Progenitor cell of endocrine pancreas (in vitro differentiated cells): ENCODE measurements at places on chromosomes 11 and 22. TPM values are rescaled to one million over a fixed set of nuclear protein-coding genes. Genes with fewer than 3 reads are reported as not detected.

GRCh38 chr22:33024626-33025025, 33.6 kb downstream of the SYN3 start:
- H3K36me3 ChIP-seq, result no peaks in the 10 kb centered on the region
- H3K4me3 ChIP-seq, result no peak overlapping the region
- no peak overlapping the region for H3K27ac ChIP-seq
- peaks cover 12% of the 10 kb centered on the region for H3K27me3 ChIP-seq
- no peak for DNase-seq

- H3K27ac ChIP-seq, result no peak overlapping the region
- no peaks in the 10 kb centered on the region for H3K36me3 ChIP-seq
- DNase-seq, result no peak
Measured at GRCh38 chr22:45072322-45072903, 62.6 kb upstream of the PHF21B start.

GRCh38 chr11:115745066-115745465, 240.9 kb upstream of the CADM1 start:
- H3K4me3 ChIP-seq, result no peak overlapping the region
- no peak overlapping the region for H3K27ac ChIP-seq
- peaks cover 49% of the 10 kb centered on the region for H3K27me3 ChIP-seq
- no peaks in the 10 kb centered on the region for H3K36me3 ChIP-seq
- no peak for DNase-seq

GRCh38 chr11:71331631-71332030, 79.3 kb upstream of the SHANK2 start:
- H3K27ac ChIP-seq, result no peak overlapping the region
- DNase-seq, result no peak
- no peaks in the 10 kb centered on the region for H3K4me1 ChIP-seq
- H3K36me3 ChIP-seq, result no peaks in the 10 kb centered on the region

GRCh38 chr11:17923217-17923616, 89.6 kb downstream of the SERGEF start:
- no peak overlapping the region for H3K27ac ChIP-seq
- no peak for DNase-seq

OR52A1 gene
- total RNA-seq, result not detected in 2 replicates

ISX gene
- total RNA-seq, result 8.9 and 12.7 TPM in 2 replicates
